ENCODE measurements at places on chromosomes 2 and 18.

GRCh38 chr2:219460424-219460926 is 25.8 kb downstream of the SPEG start:
- DNase-seq, result no peak

DNA sequence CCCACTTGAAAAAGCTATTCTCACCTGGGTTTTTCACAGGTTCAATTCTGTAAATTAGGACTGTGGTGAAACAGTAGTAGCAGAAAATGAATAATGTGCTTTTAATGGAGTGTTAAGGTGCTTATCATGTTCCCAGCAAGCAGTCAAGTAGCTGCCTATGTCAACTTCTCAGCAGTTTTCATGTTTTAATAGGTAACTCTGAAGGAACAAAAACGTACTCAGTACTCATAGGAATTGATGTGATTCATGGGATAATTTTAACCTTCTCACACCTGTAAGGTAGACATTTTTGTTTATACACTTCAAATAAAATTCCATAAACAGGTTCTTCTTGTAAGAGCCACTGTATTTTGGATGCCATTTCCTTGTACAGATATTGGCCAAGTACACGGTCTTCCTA is 801.6 kb downstream of the MBD2 start:
- DNase-seq, result no peak

GRCh38 chr18:54964741-54965140 is 5.5 kb upstream of the CCDC68 start:
- DNase-seq, result no peak

DNA sequence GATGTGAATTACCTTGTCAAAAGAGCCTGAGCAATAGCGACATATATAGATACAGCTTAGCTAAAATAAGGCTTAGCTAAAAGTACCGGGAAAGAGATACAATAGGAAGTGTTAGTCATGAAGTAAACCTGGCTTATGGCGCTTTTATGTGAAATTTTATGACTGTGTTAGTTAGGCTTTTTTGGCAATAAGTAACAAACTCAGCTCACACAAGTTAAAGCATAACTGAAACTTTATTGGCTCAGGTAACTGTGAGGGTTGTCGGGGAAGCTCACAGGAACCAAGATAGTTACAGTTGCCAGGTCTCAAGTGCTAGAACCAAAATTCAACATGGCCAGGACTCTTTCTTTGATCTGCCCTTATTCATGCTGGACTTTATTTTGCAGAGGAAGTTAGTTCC is 925.0 kb upstream of the GYPC start:
- DNase-seq, result no peak

GRCh38 chr2:161332371-161332967 is 24.2 kb downstream of the PSMD14 start:
- no peak for DNase-seq

- no peak for DNase-seq
These were observed 54.1 kb downstream of the PDCL3 start for GRCh38 chr2:100616841-100617390.
